Stomach (tissue), 19 donors: ENCODE measurements at places on chromosomes 6 and 20. TPM values are rescaled to one million over a fixed set of nuclear protein-coding genes. Genes with fewer than 3 reads are reported as not detected.
A peak's percentile ranks its signal among the peaks of the same experiment; 100 is the strongest.

GRCh38 chr6:17096096-17096495, 5.8 kb upstream of the STMND1 start:
- no peaks in the 10 kb centered on the region for H3K36me3 ChIP-seq
- H3K27ac ChIP-seq = no peak overlapping the region
- no peaks in the 10 kb centered on the region for H3K27me3 ChIP-seq
- no peaks in the 10 kb centered on the region for H3K4me1 ChIP-seq
- H3K4me3 ChIP-seq = no peak overlapping the region

DNA sequence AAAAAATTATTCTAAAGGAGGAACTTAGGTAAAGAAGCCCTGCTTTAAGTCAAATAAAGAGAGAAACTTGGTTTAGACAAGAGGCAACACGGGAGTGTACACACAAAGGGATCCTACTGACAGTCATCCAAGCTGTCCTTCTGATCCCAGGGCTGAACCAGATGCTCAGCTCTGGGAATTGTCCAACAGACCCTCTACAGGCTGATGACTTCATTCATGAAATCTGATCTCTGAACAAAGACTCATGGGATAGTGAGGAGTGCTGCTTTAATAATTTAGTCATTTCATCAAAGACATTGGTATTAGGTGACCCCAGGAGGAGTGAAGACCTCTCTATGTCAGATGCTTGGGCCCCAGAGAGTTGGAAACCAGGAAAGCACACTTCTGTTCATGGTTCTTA, 65.6 kb upstream of the ARMH2 start:
- H3K27ac ChIP-seq = no peak overlapping the region
- H3K4me3 ChIP-seq = no peak overlapping the region

GRCh38 chr20:35711588-35712209, 12.5 kb downstream of the ROMO1 start:
- H3K4me3 ChIP-seq = no peak overlapping the region
- no peak for DNase-seq
- H3K27me3 ChIP-seq = no peaks in the 10 kb centered on the region
- peaks cover 12% of the 10 kb centered on the region for H3K4me1 ChIP-seq

DNA sequence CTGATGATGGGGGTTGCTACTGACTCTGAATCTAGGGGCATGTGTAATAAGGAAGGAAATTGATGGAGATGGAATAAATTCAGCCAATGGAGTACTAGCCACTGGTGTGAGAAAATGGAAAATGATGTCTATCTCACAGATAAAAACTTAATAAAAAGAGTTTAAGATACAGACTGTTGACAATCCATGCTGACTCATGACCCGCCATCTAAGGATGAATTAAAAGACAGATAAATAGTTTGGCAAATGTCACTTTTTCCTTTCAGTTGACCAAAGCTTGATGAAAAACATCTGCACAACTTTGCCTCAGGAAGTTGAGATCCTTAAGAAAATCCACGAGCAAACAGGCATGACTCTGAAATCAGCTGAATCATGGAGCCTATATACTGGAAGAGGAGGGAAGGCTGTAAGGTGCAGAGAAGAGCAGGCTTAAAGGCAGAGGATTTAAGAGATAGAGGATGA, 82.6 kb upstream of the BMP5 start:
- DNase-seq = peak; percentile 15
- H3K27ac ChIP-seq = no peak overlapping the region
- H3K4me3 ChIP-seq = no peak overlapping the region
- no peaks in the 10 kb centered on the region for H3K36me3 ChIP-seq
- H3K4me1 ChIP-seq = no peaks in the 10 kb centered on the region

DNA sequence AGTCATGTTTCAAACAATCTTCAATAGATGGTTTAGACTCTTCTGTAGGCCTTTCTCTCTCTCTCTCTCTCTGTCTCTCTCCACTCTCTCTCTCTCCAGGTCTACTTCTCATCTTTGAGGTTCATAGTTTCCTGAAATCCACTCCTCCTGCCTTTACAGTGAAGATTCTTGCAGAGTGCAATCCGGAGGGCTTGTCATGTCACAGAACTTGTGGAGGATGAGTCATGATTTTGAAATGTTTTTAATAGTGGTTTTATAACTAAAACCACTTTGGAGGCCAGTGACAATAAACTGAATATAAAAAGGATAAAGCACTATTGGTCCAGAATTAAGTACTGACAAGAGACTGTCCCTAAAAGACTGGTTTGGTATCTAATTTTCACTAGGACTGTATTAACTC, 156.3 kb downstream of the KIF6 start:
- no peak overlapping the region for H3K27ac ChIP-seq
- peaks cover 6% of the 10 kb centered on the region for H3K4me1 ChIP-seq
- H3K36me3 ChIP-seq = no peaks in the 10 kb centered on the region
- H3K4me3 ChIP-seq = no peak overlapping the region
- no peak for DNase-seq

BPI gene
- total RNA-seq = not detected

- H3K36me3 ChIP-seq = no peaks in the 10 kb centered on the region
- no peak for DNase-seq
- H3K4me1 ChIP-seq = no peaks in the 10 kb centered on the region
- H3K4me3 ChIP-seq = no peak overlapping the region
- H3K27ac ChIP-seq = no peak overlapping the region
- H3K27me3 ChIP-seq = no peaks in the 10 kb centered on the region
Observed at GRCh38 chr6:164436976-164437375, 872.4 kb downstream of the C6orf118 start.

GRCh38 chr6:143270026-143270425, 180.5 kb downstream of the ADAT2 start:
- no peak overlapping the region for H3K27ac ChIP-seq
- H3K4me1 ChIP-seq = peaks cover 18% of the 10 kb centered on the region
- H3K27me3 ChIP-seq = no peaks in the 10 kb centered on the region
- no peak for DNase-seq
- H3K4me3 ChIP-seq = no peak overlapping the region

- H3K4me1 ChIP-seq = no peaks in the 10 kb centered on the region
- no peak overlapping the region for H3K4me3 ChIP-seq
- DNase-seq = no peak
- no peaks in the 10 kb centered on the region for H3K27me3 ChIP-seq
- H3K27ac ChIP-seq = no peak overlapping the region
Observed at GRCh38 chr20:24571159-24571558, 101.7 kb downstream of the SYNDIG1 start.

GRCh38 chr20:34143951-34144350, 31.9 kb upstream of the EIF2S2 start:
- no peak overlapping the region for H3K4me3 ChIP-seq
- H3K4me1 ChIP-seq = no peaks in the 10 kb centered on the region
- H3K27me3 ChIP-seq = no peaks in the 10 kb centered on the region
- H3K36me3 ChIP-seq = no peaks in the 10 kb centered on the region
- no peak for DNase-seq
- no peak overlapping the region for H3K27ac ChIP-seq

DNA sequence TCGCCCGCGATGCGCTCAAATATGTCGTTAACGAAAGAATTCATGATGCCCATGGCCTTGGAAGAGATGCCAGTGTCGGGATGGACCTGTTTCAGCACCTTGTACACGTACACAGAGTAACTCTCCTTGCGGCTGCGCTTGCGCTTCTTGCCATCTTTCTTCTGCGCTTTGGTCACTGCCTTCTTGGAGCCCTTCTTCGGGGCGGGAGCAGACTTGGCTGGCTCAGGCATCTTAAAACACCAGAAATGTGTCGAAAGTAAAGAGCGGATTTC, 36.4 kb downstream of the HFE start:
- H3K27ac ChIP-seq = peak overlapping the region; percentile 99
- peaks cover 20% of the 10 kb centered on the region for H3K4me1 ChIP-seq
- H3K27me3 ChIP-seq = no peaks in the 10 kb centered on the region
- H3K36me3 ChIP-seq = peaks cover 11% of the 10 kb centered on the region

ADAM33 gene
- 96.9 TPM for total RNA-seq

DNA sequence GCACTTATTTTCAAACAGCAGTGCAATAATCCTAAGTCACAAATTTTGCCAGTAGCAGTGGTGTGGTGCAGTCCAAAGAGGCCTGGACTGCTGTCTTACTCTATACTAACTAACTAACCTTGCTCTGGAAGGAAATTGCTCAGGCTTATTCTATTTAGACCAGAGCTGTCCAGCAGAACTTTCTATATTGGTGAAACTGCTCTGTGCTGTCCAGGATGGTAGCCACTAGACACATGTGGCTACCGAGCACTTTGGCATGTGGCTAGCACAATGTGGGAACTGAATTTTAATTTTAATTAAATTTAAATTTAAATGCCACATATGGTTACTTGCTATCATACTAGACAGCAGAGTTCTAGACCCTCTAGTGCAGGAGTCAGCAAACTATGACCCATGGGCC, 27.1 kb upstream of the FBXO9 start:
- peaks cover 57% of the 10 kb centered on the region for H3K36me3 ChIP-seq
- no peak overlapping the region for H3K4me3 ChIP-seq
- H3K27me3 ChIP-seq = no peaks in the 10 kb centered on the region
- DNase-seq = no peak
- no peak overlapping the region for H3K27ac ChIP-seq

GRCh38 chr6:40735121-40735520, 148.0 kb upstream of the LRFN2 start:
- H3K4me1 ChIP-seq = no peaks in the 10 kb centered on the region
- DNase-seq = no peak
- H3K36me3 ChIP-seq = no peaks in the 10 kb centered on the region
- H3K4me3 ChIP-seq = no peak overlapping the region

DNA sequence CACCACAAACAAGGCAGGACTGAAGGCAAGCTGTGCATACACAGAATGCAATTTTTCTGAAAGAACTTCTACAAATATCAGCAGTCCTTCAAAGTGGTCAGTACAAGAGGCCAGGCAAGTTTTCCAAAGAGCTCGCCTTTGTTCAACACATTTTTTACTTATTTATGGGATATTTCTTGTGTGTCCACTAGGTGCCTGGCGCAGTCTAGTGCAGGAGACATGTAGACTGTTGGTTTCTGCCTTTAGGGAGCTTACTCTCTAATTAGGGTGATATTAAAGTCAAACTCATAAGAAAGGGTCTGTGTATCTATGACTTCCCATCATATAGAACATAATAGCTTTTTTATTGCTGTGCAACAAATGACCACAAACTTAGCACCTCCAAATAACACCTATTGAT, 21.2 kb upstream of the VEGFA start:
- no peaks in the 10 kb centered on the region for H3K27me3 ChIP-seq
- DNase-seq = no peak
- no peak overlapping the region for H3K4me3 ChIP-seq
- H3K27ac ChIP-seq = no peak overlapping the region
- no peaks in the 10 kb centered on the region for H3K36me3 ChIP-seq

DNA sequence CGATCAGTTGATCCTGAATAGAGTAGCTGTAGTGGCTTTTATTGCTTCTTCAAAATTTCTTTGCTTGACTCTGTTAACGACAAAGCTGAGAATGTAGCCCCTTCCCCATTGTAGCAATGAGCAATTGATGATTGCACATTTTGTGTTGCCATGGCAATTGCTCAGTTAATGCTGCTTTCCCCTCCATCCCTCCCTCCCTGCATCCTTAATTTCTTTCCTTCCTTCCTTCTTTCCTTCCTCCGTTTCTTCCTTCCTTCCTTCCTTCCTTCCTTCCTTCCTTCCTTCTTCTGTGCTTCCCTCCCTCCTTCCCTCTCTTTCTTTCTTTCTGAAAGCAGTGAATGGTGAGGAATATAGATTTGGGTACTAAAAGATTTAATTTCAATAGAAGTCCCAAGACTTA, 557.3 kb upstream of the MAP3K7 start:
- no peak overlapping the region for H3K4me3 ChIP-seq
- no peak overlapping the region for H3K27ac ChIP-seq
- DNase-seq = no peak
- no peaks in the 10 kb centered on the region for H3K27me3 ChIP-seq

C20orf144 gene
- not detected for total RNA-seq
